ENCODE measurements at places on chromosomes 7 and 10.

DNA sequence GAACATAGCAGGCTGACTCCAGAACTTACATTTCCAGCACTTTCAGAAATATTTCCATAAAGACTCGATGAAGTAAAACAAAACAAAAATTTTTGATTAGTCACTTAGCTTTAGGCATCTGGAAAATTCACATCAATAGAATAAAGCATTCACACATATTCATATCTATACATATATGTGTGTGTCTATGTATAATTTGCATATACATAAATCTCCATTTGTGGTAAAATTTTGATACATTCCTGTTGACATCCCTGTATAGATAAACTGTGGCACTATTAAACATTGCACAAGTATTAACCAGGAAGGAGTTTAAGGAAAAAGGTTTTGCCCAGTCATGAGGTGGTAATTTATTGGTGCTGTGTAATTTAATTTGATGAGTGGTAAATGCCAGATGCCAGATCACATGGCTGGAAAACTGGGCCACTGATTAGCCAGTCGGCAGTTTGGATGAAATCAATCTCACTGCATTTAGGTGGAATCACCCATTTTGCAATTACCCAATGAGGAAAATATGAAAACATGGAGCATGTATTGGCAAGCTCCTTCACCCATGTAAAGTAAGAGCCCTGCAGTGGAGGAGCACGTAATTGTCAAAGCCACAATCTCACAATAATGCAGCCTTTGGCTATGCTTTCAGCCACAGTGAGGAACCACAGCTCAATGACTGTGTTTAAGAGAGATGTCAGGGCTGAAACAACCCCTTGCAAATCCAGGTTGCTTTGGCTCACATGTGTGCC, 294.6 kb downstream of the RNLS start:
- DNase-seq, result no peak

DNA sequence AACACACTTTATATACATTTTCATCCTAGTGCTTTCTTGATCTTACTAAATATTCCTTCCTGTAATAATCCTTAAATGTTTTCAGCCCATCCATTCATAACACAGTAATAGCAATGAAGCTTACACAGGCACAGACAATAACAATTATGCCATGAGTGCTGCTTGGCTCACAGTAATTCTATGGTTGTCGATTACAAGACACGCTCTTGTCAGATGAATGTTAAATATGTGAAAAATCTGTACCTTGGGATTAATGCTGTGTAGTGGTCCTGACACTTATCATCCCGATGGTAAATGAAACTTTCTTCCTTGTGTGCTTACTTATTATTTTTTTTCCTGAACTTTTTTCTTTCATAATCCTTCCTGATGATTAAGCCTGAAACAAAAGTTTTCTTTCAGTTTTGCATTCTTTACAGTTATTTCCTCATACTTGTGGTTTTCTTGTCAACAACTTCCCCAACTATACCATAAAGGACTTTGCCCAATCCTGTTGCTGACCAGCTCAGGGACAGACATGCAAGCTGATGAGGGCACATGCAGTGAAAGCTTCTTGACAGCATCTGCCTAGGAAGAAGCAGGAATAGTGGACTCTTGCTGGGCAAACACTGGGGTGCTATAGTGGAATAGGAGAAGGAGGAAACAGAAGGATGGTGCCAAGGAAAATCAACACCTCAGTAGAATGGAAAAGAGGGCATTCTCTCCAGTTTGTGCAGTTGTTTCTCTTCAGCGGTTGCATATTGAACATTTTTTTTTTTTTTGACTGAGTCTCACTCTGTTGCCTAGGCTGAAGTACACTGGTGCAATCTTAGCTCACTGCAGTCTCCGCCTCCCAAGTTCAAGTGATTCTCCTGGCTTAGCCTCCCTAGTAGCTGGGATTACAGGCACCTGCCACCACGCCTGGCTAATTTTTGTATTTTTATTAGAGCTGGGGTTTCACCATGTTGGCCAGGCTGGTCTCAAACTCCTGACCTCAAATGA, 6.7 kb upstream of the MGAM2 start:
- no peak for DNase-seq

GRCh38 chr10:11146402-11147171, 128.9 kb downstream of the CELF2 start:
- DNase-seq, result no peak

GRCh38 chr7:103809229-103809994, 180.0 kb downstream of the RELN start:
- DNase-seq, result no peak

GRCh38 chr7:38199782-38200181, 21.7 kb downstream of the STARD3NL start:
- no peak for DNase-seq

DNA sequence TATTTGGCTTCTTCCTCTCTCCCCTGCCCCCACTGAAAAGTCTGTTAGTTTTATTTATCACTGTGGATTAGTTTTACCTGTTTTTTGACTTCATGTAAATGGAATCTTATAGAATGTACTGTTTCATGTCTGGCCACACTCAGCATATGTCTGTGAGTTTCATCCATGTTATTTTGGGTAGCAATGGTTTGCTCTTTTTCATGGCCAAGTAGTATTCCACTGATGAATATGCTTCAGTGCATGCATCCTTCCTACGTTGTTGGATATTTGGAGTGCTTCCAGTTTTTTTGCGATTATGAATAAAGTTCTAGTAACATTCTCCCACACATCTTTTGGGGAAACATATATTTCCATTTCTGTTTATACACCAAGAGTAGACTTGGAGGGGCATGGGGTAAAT, 19.1 kb downstream of the TCF7L2 start:
- DNase-seq, result no peak

- no peak for DNase-seq
These were observed 18.8 kb downstream of the BMPR1A start for GRCh38 chr10:86775056-86775869.

- DNase-seq, result no peak
These were observed 12.2 kb upstream of the REPIN1 start for GRCh38 chr7:150356265-150356897.

- no peak for DNase-seq
These were observed 140.9 kb upstream of the NRBF2 start for GRCh38 chr10:62992145-62992721.

DNA sequence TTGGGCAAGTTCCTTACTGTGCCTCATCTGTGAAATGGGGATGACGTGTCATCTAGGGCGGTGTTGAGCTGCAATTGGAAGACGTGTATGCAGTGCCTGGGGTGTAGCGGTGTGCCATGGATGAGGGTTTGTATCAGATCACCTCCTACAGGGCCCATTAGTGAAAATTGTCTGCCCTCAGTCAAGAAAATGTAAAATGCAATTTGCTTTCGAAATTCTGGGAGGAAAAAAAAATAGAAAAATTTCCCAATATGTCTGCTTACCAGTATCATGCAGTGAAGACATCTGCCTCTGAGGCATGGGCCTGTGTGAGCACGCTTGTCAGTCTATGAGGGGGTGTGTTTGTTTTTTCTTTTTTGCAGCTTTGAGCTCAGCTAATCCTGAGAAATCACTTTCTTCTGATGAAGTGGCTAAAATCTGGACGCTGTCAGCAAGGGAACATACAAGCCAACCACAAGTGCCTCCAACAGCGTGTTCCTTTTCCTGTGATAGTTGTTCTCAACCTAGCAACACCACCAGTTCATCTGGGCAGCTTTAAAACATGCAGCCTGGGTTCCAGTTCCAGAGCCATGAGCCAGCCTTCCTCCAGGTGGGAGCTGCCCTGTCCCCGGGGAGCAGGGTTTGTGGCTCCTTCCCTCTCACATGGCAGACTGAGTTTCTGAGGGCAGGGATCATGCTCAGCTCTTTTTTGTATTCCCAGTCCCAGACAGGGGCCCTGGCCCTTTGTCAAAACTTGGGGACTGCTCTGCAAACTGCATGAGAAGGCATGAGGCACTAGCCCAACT, 10.3 kb downstream of the FAM241B start:
- no peak for DNase-seq

DNA sequence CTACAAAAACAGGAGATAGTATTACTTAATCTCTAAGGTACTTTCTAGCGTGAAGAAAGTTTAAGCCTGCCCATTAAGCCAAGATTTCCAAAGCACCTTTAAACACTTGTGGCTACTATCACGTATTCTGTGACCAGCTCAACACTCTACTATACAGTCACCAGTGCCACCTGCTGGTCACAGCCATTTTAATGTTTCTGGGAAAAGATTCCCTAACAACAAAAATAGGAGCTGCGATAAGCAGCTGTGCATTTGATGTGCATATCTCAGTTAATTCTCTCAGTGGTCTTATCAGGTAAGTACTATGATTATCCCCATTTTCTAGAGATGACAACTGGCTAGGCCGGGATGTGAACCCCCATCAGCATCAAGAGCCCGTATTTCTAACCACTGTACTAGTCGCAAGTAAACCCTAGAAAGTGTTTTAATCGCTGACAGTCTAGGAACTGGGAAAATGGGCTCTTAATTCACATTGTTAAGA, 860 bp downstream of the SEC31B start:
- peak; percentile 10 for DNase-seq

DNA sequence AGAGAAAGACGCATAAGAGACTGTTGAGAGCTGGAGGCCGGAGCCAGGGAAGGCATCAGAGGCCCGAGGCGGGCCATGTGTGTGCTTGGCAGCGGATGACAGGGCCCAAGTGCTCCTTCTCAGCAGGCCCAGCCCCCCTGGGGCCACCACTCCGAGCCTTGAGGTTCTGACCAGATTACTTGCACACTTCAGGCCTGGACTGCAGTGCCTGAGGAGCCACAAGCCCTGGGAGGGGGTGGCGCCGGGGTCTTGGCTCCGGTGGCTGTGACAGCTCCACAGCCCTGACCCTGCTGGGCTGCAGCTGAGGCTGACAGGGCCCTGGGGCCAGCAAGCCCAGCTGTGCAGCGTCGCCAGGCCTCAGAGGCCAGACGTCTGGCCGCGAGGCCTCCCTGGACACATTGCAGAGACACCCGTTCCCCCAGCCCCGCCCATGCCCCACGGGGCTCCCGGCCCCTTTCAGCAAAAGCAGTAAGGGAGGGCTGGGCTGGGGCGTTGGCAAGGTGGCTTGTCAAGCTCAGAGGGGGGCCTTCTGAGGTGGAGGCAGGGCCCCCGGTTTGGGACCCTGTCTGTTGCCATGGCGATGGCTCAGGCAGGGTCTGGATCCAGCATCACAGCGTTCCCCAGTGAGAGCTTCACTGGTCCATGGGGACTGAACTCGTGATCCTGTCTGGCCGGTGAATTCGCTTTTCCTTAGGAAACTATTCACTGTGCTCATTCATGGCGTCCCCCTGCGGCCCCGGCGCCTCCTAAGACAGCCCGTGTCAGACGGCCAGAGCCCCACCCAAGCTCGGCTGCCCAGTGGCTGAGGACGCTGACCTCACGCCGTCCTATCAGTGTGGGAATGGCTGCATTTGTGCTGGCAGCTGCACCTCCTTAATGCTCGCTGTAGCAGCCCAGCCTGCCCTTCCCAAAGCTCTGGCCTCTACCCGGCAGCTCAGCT, 5.7 kb downstream of the ELN start:
- DNase-seq, result peak; percentile 32

DNA sequence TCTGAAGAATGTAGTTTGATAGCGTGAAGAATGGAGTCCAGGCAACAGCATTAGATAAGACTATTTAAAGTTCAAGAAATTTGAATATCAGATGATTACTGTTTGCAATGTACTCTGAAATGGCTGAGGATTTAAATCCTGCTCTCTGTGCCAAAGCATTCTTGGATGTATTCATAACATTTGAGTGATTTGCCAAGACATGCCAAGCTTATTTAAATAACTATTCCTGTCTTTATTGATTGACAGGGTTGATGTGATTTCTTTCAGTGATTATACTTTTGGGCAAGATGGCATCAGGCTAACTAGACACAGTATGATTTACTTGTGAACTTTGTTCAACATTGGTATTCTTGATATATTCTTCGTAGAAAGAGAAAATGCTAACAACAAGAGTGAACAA, 168.7 kb downstream of the GNAI1 start:
- DNase-seq, result no peak

DNA sequence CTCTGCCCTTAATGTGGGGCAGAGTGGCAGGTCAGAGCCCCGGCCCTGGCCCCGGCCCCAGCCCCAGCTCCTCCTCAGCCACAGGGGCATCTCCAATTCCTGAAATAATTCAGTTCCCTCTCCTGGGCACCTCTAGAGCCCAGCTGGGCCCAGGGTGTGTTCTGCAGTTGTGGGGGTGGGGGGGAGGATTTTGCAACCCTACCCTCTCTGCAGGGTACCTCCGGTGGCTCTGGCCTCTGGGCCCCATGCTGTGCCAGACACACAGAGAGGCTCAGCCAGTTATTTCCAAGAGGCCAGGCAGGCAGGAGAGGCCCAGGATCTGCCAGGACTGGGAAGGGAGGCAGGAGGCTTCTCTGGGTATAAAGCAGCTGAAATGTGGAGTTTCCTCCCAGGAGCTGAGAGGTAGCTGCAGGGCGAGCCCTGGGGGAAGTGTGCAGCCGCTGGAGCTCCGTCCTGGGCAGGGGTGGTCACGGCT, 47.9 kb downstream of the PWWP2B start:
- no peak for DNase-seq

GRCh38 chr10:121578965-121579364, 19.3 kb downstream of the FGFR2 start:
- no peak for DNase-seq

DNA sequence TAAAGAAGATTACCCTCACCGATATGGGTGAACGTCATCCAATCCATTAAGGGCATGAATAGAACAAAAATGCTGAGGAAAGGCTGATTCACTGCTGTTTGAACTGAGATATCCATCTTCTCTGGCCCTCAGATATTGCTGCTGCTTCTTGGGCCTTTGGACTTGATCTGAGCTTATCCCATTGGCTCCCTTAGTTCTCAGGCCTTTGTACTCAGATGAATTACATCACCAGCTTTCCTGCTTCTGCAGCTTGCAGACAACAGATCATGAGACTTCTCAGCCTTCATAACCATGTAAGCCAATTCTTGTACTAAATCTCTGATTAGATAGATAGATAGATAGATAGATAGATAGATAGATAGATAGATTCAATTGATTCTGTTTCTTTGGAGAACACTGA, 40.2 kb downstream of the CYCS start:
- no peak for DNase-seq

- no peak for DNase-seq
These were observed 306.0 kb upstream of the TMEM229A start for GRCh38 chr7:124338861-124339260.

DNA sequence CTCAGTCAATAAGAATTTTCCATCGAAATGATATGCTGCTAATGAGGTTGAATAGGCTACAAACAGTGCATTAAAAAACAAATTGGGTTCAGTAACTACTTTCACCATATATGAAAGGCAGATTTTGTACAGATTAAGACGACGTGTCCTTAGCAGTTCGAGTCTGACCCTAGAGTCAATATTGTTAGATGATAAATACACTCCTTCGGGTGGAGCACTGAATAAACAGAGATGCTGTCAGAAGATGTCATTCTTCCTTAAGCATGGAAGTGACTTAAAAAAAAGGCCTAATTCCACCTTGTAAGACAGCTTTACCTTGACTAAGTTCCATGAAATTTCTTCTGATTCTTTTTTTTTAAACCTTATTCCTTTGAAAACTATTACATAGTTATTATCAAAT, 5.8 kb upstream of the AGR2 start:
- DNase-seq, result no peak

Measured in hypothalamus (tissue), 51 donors.